IMR-90 (cell line): ENCODE measurements at places on chromosomes 4 and X. TPM values are rescaled to one million over a fixed set of nuclear protein-coding genes. Genes with fewer than 3 reads are reported as not detected.

DNA sequence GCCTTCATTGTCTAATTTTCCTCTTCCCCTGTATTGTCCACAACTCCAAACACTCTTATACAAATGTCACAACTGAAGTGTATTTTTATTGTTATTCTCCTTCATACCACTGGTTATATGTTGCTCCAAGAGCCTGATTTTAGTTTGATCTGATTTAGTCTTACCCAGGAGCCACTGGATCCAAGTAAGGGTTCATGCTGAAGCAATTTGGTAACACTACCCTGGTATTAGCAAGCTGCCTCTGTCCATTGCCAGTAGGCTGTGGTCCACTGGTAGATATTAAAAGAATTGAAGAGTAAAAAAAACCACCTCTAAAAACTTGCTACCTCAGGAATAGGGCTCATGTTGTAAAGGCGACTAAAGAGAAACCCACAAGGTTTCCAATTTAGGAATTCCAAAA, 41.2 kb downstream of the AMOT start:
- no peak for DNase-seq

GRCh38 chr4:129545599-129546278, 449.8 kb downstream of the C4orf33 start:
- no peak for DNase-seq

- no peak for DNase-seq
Observed at GRCh38 chr4:108556166-108556565, 64.2 kb upstream of the RPL34 start.

DNA sequence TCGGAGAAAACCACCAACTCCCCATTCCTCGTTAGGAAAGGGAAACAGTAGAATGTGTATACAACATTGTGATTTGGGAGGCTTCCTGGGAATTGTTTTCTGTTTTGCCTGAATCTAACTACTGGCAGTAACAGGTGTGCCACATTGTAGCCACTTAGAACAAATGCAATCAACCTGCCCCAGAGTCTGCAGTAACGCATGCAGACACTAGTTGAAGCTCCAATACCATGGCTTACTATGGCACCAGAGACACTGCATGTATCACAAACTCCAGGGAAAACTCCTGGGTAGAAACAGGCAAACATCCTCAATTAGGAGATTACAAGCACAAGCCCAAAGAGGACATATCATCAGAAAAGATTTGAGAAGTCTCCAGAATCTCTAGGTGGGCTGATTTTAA, 154.2 kb upstream of the NEIL3 start:
- no peak for DNase-seq

GRCh38 chr4:137125011-137125410, 407.3 kb downstream of the PCDH18 start:
- DNase-seq: peak; percentile 55

GRCh38 chr4:182085051-182085480, 158.1 kb upstream of the TENM3 start:
- no peak for DNase-seq

- DNase-seq: no peak
Observed at GRCh38 chrX:118770133-118770760, 42.8 kb downstream of the IL13RA1 start.

DNA sequence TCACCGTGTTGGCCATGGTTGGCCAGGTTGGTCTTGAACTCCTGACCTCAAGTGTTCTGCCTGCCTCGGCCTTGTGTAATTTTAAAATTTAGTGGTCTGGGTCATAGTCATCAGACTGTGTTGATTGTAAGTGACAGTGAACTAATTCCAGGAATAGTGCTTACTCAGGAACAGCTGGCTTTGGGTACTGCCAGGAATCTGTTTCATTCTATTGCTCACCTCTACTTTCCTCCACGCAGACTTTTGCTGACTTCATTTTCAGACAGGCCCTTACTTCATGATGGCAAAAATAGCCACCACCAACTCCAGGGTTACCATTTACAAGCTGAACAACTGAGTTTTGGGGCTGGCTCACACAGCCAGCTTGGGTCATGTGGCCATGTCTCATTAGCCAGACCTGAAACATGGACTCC, 54.6 kb downstream of the FNIP2 start:
- peak; percentile 58 for DNase-seq

GRCh38 chr4:142408003-142408441, 438.1 kb downstream of the INPP4B start:
- no peak for DNase-seq

GRCh38 chr4:116449764-116450163, 635.6 kb downstream of the TRAM1L1 start:
- DNase-seq: no peak

DNA sequence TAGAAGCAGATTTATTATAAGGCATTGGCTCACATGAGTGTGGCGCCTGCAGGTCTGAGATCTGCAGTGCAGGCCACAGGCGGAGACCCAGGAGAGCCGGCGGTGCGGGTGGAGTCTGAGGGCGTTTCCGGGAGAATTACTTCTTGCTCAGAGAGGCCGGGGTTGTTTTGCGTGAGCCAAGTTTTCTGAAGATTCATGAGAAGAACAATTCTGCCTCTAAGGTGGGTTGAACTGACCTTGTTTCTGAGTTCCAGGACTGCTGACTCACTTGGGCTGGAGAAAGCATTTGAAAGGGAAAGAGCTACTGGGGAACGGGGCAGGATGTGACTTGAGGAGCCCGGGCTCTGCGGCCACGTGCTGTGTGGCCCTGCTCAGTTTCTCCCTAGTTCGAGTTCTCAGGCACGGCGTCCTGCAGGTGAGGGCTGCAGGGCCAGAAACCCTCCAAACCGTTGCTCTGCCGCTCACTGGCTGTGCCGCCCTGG, 36.7 kb upstream of the SORCS2 start:
- no peak for DNase-seq

- DNase-seq: no peak
Observed at GRCh38 chr4:108311313-108311712, 142.6 kb upstream of the LEF1 start.

GRCh38 chrX:3669841-3670475, 43.5 kb downstream of the PRKX start:
- no peak for DNase-seq

DNA sequence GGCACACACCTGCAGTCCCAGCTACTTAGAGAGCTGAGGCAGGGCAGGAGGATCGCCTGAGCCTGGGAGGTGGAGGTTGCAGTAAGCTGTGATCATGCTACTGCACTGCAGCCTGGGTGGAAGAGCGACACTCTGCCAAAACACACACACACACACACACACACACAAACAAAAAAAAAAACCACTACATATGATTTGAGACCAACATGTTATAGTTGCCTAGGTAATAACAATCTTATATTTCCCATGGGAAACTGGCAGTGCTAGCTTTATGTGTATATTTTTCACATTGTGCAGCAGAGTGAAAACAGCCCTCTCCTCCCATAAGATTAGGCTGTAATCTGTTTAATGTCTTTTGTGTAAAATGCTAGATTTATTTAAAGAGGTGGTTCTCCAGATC, 3.1 kb upstream of the FAM241A start:
- no peak for DNase-seq

DNA sequence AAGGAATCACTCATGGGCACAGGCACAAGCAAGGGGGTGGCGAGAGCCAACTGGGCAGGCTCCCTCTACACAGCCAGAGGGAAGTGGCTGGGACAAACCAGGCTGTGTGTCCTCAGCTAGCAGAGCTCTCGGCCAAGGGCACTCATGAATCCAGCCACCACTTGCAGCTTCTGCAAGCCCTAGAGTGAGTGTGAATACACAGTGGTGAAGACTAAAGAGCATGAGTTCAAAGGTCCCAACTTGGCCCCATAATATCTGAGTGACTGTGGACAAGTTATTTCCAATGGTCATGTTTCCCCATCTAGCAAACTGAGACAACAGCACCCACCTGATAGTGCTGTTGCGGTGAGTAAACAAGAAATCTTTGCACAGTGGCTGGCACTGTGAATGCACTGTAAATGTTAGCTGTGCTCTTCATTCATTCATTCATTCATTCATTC, 51.7 kb downstream of the ADGRG2 start:
- no peak for DNase-seq

Gene SMIM10L2A
- under 0.01 TPM in 2 replicates for total RNA-seq

Gene SCD5
- 12.4 and 17.2 TPM in 2 replicates for total RNA-seq

Gene CLNK
- not detected in 2 replicates for total RNA-seq

Gene RIPPLY1
- not detected in 2 replicates for total RNA-seq

Gene DCK
- 7.0 and 14.4 TPM in 2 replicates for total RNA-seq

Gene GAK
- 34.4 and 133 TPM in 2 replicates for total RNA-seq

Gene HTR2C
- not detected in 2 replicates for total RNA-seq

Gene TET2
- 22.8 and 25.3 TPM in 2 replicates for total RNA-seq

Gene FANCB
- 7.7 and 14.4 TPM in 2 replicates for total RNA-seq

Gene ITIH6
- not detected in 2 replicates for total RNA-seq

Gene TAF9B
- 21.5 and 35.3 TPM in 2 replicates for total RNA-seq

Gene NRK
- 2.7 and 3.6 TPM in 2 replicates for total RNA-seq

Gene TACR3
- total RNA-seq: not detected in 2 replicates

Gene PAGE2B
- not detected in 2 replicates for total RNA-seq

Gene MEPE
- not detected in 2 replicates for total RNA-seq
